Stimulated activated CD8-positive, alpha-beta memory T cell treated with anti-CD3 and anti-CD28 coated beads, Interleukin-7, amount 100 ng/mL, for 24 hours (primary cell): ENCODE measurements at places on chromosomes 2 and 18.

GRCh38 chr18:11577271-11578112 lies 31.9 kb upstream of the SLC35G4 start:
- DNase-seq: no peak

- no peak for DNase-seq
Observed at GRCh38 chr2:25698752-25699151, 25.4 kb upstream of the DTNB start.

GRCh38 chr2:234579231-234579962 lies 82.5 kb upstream of the ARL4C start:
- no peak for DNase-seq

- DNase-seq: no peak
Observed at GRCh38 chr2:97871096-97871780, 124.5 kb downstream of the TMEM131 start.

DNA sequence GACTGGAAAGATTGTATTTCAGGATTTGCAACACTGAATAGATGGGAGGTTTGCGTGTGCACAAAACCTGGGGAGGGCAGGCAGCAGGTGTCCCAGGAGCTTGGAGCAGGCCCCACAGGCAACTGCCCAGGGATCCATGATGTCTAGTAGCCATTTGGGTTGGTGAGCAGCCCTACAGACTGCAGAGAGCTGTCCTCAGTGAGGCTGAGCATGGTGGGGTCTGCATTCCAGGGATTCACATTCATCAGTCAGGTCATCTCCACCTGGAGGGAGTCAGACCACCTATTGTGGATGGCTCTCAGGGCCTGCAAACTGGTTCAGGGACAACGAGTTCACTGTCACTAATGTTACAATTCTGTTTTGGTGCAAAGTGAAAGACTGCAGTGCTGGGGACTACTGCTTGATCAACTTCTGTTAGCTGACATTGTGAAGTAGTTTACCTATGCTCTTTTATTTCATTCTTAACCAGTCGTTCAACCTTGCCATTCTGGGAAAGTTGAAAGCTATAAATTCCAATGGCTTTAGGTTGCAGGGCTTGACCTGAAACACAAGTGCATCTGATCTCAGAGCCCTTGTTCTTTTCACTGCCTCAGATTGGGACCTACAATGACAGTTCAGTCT lies 222.6 kb downstream of the ZNF407 start:
- no peak for DNase-seq

DNA sequence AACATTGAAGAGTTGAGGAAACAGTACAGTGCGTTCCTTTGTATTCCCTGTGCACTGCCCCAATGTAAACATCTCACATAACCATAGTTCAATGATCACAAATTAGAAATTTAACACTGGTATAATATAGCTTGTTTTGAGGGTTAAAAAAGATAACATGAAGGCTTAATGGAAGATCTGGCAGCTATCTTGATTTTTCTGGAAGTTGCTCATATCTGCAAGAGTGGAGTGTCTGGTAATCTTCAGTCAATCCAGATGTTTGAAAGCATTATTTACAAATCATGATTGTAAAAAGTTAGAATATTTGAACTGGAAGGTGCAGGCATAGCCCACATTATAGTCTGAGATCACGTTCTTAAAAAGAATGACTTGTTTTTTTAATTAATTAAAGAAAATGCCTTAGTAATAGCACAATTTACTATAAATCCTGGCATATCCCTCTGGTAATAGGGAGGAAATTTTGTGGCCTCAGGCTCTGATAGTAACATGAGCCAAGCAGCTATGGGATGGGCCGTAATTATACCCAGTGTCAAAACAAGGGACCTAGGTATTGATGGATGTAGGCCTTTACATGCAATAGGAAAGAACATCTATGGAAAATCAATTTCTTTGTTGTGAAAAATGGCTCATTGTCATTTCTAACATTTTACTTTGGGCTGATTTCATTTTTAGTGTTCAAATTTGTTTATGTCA lies 418.0 kb downstream of the THSD7B start:
- no peak for DNase-seq

DNA sequence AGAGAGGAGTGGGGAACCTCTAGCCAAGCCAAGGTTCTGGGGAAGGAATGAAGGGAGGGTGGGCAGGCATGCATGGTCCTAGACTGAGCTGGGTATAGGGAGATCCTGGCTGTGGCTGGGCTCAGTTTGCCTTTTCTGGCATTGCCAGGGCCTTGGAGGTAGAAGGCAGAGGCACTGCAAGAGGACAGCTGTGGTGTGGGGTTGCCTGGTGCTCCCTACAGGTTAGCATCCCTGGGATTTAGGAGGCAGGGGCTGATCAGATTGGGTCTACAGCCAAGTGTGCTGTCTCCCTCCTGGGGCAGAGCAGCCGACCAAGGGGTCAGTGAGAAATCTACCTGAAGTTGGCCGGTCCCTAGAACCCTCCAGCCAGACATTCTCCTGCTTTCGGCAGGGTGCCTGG lies 15.9 kb downstream of the ABCG8 start:
- DNase-seq: no peak
